Psoas muscle (tissue), 8 donors: ENCODE measurements at places on chromosomes 6 and 20.

DNA sequence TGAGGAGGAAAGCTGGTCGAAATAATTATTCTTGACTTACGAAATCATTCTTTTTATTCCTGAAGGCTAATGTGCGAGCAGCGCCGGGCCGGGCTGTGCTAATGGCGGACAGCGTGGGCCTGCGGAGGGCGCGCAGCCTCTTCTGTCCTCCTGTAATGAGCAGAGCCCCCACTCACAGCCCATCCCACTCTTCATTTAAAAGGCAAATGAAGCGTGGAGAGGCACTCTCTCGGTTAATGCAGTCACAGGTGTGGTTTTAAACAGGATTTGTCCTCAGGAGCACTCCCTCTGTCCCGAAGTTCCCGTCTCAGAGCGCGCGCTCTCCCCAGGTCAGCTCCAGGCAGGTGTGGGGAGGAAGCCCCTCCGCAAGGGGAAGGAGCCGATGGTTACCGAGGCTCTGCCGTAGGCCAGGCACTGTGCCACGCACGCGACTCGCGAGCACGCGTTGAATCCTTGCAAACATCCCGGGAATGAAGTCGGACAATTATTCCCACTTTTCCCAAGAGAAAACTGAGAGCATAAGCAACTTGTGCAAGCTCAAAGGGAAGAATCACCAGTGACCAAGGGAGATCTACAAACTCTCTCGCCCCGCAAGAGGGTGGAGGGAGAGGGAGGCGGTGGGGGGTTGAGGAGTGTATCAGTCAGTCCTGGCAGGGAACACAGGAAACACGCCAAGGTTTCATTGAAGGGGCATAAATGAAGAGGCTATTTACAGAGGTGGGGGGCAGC lies 35.5 kb upstream of the ZFAND3 start:
- DNase-seq, result peak; percentile 37

DNA sequence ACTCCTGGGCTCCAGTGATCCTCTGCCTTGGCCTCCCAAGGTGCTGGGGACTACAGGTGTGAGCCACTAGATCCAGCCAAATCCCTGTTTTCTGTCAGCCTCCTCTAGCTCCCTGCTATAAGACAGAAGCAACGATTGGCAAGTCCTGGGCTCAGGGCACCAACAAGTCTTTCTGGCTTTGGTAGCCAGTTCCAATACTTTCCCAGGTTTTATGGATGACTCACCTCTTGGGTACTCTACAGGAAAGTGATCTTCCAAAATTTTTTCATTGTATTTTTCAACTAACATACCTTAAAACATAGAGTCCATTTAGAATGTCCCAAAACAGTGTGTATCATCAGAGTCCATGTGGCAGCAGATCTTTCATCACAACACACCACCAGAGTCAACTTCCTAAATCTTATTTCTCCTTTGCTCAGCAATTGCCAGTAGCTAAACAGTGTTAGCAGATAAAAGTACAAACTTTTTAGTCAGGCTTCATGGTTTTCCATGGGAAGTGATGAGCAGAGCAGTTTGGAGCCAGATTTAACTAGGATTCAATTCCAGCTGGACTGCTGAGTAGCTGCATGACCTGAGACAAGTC lies 13.3 kb downstream of the GABBR1 start:
- DNase-seq, result no peak

GRCh38 chr6:87115402-87116135 lies 20.7 kb upstream of the CGA start:
- no peak for DNase-seq

DNA sequence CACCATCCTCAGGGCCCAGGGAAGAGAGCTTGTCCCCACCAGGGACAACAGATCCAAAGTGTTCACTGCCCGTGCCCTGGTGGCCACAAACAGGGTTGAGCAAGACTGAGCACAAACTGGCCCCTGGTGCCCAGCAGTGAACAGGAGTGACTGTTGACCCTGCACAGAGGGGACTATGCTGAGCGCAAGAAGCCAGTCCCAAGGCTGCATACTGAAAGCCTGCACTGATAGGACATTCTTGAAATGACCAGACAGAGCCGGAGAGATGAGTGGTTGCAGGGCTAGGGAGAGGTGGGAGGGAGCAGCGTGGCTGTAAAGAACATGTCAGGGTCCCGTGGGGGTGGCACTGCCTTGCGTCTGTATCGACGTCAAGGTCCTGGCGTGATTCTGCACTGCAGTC lies 2.9 kb upstream of the FNDC11 start:
- no peak for DNase-seq

GRCh38 chr20:31751126-31751525 lies 12.0 kb downstream of the TPX2 start:
- no peak for DNase-seq

GRCh38 chr6:34585108-34585507 lies 29.0 kb upstream of the SPDEF start:
- DNase-seq, result no peak
